Ecto neural progenitor cell (in vitro differentiated cells): ENCODE measurements at places on chromosomes 12 and 14.

GRCh38 chr12:24955389-24955788 lies 6.5 kb upstream of the BCAT1 start:
- DNase-seq: no peak

DNA sequence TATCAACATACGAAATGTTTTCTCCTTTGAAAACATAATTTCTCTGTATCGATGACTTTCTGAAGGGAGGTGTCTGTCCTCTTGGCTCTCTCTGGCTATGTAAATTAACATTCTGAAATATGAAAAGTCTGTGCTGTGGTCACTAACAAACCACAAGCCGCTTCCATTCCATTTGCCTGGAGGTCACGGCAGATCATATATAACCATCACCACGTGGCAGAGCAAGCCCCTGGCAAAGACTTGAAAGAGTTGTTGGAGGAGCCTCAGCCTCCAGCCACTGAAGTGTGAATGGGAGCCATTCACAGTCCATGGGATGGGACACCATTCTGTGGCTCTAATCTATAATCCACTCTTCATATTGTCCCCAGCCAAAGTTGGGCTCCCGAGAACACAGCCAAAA lies 39.6 kb downstream of the CDKL1 start:
- DNase-seq: no peak

DNA sequence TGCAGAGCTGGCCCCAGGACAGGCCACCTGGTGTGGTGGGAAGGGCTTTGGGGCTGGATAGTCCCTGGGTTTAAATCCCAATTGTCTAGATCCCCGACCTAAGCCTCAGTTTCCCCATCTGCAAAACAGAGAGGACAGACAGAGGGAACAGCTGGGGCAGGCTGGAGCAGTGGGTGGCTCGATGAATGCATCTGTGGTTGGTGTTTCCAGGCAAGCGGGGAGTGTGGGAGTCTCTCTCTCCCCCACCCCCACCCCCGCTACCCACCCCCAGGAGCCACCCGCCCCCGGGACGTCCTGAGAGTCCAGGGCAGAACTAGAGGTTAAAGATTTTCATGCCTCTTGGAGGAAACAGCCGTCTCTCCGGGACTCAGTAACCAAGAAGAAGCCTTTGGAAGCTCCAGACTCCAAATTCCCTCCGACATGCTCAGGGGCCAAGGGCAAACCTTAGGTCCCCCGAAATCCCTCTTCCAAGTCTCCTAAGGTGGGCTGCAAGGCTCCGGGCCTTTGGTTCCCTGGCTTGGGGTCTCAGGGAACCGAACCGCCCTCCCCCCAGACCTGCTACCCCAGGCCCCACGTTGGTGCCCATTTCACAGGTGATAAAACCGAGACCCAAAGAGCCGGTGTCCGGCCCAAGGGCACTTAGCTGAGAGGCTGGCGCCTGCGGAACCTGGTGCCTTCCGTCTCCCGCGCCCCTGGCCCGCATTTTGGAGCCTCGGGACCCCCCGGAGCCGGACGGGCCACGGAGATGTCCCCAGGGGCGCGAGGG lies 474 bp downstream of the TRPV4 start:
- no peak for DNase-seq

- no peak for DNase-seq
Observed at GRCh38 chr12:13251521-13251920, 55.0 kb downstream of the EMP1 start.

- peak; percentile 40 for DNase-seq
Observed at GRCh38 chr12:122099280-122099749, 20.8 kb downstream of the MLXIP start.

- DNase-seq: no peak
Observed at GRCh38 chr12:2250797-2251196, 198.0 kb downstream of the CACNA1C start.

DNA sequence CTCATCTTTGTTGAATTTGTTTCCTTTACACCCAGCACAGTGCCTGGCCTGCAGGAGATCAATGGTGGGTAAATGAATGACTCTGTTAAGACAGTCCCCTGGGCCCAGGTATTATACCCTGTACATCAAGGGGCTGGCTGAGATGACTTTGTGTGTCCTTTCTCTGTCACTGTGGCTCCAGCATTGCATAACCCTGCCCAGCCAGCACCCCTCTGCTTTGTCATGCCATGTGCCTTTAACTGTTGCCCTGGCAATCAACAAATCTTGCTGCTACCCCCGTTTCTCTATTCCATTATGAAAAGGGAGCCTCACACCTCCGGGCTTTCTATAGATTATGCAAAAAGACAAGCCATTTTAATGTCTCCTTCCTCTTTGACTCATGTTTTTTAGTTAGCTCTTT lies 7.6 kb upstream of the FLVCR2 start:
- no peak for DNase-seq

- no peak for DNase-seq
Observed at GRCh38 chr12:64737539-64737938, 21.7 kb downstream of the GNS start.

DNA sequence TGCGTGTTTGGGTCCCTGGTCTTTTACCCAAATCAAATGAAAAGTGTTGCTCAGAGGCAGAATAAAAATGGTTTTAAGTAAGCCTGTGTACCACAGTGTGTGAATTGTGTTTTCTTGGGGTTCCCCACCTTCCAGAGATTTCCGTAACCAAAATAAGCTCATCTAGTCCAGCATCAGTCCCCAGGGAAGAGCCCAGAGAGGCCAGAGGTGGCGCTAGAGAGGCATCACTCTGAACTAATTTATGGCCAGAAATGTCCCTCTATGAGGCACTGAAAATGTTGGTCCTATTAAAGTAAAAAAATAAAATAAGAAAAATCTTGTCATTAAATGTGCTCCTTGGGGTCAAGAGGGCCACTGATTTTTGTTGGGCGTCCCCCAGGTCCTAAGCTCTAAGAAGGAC lies 24.9 kb upstream of the PRKAB1 start:
- DNase-seq: no peak

GRCh38 chr12:106145539-106146447 lies 7.0 kb upstream of the NUAK1 start:
- no peak for DNase-seq

GRCh38 chr12:76329159-76329558 lies 19.1 kb downstream of the BBS10 start:
- no peak for DNase-seq

GRCh38 chr12:118102070-118102469 lies 1.7 kb downstream of the VSIG10 start:
- no peak for DNase-seq

DNA sequence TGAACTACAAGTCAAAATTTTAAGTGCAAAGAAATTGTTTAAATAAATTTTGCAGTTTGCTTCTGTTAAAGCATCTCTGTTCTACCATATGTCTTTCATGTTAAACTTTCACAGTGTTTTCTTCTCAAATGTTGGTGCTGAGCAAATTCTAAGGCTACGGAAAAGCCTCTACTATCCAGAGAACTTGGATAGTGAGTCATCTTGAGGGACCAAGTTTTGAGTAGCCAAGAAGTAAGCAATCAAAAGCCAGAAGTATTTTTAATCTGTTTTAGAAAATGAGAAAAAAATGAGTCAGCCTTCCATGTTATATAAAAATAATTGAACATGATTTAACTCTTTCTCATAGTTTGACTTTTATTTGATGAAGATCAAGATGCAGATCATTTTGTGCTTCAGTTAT lies 3.3 kb downstream of the BRMS1L start:
- no peak for DNase-seq
